A549 treated with ZK216348 at 1 μM for 4 hours (cell line): ENCODE measurements at places on chromosomes 7 and 10. TPM values are rescaled to one million over a fixed set of nuclear protein-coding genes. Genes with fewer than 3 reads are reported as not detected.

The HABP2 gene
- total RNA-seq = 0.07 to 0.12 TPM (median 0.09 TPM) in 4 of 5 replicates, not detected in the other

The SUN3 gene
- total RNA-seq = 0.48 TPM in 1 of 5 replicates, not detected in the others

The RNF133 gene
- not detected in 5 replicates for total RNA-seq

The EGR2 gene
- total RNA-seq = 0.26 to 0.54 TPM (median 0.43 TPM) in 5 replicates

The IL6 gene
- 0.83 to 8.5 TPM (median 2.0 TPM) in 5 replicates for total RNA-seq

The OR2A12 gene
- not detected in 5 replicates for total RNA-seq

The CYP3A7 gene
- total RNA-seq = not detected in 5 replicates

The BRAF gene
- total RNA-seq = 4.2 to 8.0 TPM (median 5.3 TPM) in 5 replicates

The ADCY1 gene
- 1.4 to 2.9 TPM (median 2.2 TPM) in 5 replicates for total RNA-seq

The ZKSCAN5 gene
- total RNA-seq = 9.1 to 10.4 TPM (median 10.1 TPM) in 5 replicates

The PTEN gene
- 36.9 to 74.3 TPM (median 45.2 TPM) in 5 replicates for total RNA-seq

The PAPOLB gene
- total RNA-seq = not detected in 5 replicates

The GPR141 gene
- total RNA-seq = not detected in 5 replicates

The TEX36 gene
- not detected in 5 replicates for total RNA-seq

The SPDYE6 gene
- total RNA-seq = not detected in 5 replicates

The NEUROD6 gene
- not detected in 5 replicates for total RNA-seq

The AKR1C8 gene
- 0.29 TPM in 1 of 5 replicates, not detected in the others for total RNA-seq

The VGF gene
- total RNA-seq = 8.9 to 26.8 TPM (median 17.5 TPM) in 5 replicates

The RSPH10B2 gene
- 0.40 TPM in 1 of 5 replicates, not detected in the others for total RNA-seq

The CRYGN gene
- total RNA-seq = not detected in 5 replicates

The TACC2 gene
- 78.9 to 86.3 TPM (median 82.2 TPM) in 5 replicates for total RNA-seq

The SEC61A2 gene
- total RNA-seq = 10.1 to 15.3 TPM (median 12.9 TPM) in 5 replicates
